ENCODE measurements at places on chromosomes 1 and 21. TPM values are rescaled to one million over a fixed set of nuclear protein-coding genes. Genes with fewer than 3 reads are reported as not detected.

GRCh38 chr1:54347955-54348699, 58.1 kb downstream of the SSBP3 start:
- peak; percentile 60 for DNase-seq

GRCh38 chr1:98203466-98203865, 282.6 kb upstream of the DPYD start:
- no peak for DNase-seq

DNA sequence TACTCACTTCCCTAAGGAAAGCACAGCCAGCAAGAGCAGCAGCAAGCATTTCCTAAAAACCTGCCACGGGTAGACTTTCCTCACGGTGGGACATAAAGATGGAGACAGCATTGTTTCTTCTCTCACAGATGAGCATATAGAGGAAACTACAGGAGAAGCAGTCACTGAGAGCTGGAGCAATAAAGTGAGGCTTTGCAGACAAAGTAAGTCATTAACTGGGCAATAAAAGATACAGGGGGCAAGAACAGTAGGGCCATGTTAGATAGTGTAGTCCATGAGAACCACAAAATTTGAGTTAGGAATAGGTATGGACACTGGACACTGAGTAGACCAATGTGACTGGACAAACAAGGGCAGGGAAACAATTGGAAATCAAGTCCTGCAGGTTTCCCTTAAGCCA, 240.1 kb upstream of the NFIA start:
- DNase-seq: no peak

GRCh38 chr1:161978011-161978790, 45.5 kb downstream of the OLFML2B start:
- no peak for DNase-seq

- DNase-seq: peak; percentile 69
These were observed 722 bp downstream of the TUT4 start for GRCh38 chr1:52552236-52552504.

DNA sequence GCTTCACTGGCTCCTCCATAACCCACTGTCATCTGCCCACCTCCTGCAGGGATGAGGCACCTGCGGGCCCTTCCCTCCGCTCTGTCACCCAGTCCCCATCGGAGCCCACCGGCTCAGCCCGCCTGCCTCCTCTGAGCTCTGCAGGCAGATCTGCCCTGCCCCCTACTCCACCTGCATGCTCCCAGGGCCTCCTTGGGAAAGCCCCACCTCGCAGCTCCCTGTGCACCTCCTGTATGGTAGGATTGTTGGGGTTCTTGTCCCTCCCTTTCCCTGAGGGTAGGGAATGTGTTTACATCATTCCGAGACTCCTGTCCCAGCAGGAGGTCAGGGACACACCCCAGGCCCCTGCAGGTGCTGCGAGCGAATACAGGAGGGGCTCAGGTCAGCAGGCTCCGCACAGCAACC, 50.5 kb downstream of the SIK1 start:
- no peak for DNase-seq

DNA sequence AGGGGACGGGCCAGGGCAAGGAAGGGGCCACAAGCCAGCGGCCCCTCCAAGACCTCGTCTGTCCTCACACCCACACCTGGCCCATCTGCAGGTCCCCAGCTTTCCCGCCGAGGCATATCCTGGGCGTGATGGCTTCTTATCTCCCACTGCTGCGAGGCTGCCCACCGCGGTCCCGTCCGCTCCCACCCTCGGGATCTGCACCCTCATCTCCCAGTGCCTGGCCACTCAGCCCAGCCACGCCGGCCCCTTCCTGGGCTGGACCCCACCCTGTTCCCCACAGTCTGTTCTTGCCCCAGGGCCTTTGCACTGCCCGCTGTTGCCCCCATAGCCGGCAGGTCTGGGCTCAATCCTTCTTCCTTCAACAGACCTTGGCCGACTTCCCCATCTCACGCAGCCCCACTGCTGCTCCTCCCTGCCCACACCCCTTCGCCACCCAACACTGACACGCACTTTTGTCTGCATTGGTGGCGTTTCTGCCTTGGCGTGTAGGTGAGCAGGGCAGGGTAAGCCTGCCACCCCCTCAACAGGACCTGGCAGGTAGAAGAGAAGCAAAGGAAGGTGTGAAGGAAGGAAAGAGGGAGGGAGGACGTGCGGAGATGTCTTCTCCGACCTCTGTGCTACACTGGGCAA, 4.4 kb upstream of the TTC34 start:
- no peak for DNase-seq

- no peak for DNase-seq
These were observed 16.3 kb downstream of the DPYD start for GRCh38 chr1:97904534-97904933.

DNA sequence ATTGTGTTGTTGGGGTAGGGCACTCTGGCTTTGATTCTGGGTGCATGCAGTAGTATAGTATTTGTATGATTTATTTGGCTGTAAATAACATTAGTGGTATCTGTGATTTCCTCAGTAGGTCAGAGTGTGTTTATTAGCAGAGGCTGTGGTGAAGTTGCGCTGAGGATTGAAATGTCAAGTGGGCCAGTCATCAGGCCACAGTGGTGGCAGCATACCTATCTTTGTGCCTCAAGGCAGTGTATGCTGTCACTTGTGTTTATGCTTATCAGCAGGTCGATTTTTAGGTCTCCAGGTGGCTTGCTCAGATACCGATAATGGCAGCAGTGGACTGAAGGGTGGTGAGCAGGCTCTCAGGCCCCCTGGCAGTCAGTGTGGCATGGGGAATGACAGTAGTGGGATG, 11.3 kb downstream of the LY9 start:
- no peak for DNase-seq

DNA sequence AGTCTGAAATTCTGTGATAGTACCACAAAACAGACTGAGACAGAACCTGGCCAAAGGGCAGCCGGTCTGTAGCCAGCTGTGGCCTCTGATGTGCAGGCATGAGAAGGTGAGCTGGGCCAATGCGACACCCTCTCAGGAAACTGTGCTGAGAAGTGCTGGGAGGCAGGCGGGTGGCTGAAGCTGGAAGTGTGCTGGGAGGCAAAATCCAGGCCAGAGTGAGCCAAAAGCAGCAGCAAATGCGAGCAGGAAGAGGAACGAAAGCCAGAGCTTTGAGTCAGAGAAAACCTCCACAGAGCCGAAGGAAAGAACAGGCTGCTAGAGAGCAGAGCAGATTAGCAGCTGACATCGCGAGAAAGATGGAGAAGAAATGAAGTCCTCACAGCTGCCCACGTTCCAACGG, 10.2 kb upstream of the ATP13A2 start:
- DNase-seq: no peak

DNA sequence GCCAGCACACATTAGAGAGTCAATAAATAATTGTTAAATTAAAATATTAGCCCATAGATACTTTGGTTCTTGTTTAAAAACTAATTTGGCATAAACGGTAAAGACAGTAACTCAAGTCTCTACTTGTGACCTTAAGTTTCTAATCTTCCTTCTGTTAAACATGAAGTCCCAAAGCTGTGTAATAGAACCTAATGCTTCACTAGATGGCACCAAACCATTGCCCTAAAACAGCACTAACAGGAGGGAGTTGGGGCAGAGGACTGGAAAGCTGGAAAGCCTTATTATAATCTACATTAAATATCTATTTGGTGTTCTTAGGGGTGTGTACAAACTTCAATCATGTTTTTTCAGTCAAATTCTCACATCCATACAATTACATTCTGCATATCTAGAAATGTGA, 176.7 kb downstream of the OLFM3 start:
- no peak for DNase-seq

GRCh38 chr1:6869545-6869944, 84.3 kb downstream of the CAMTA1 start:
- DNase-seq: no peak

GRCh38 chr1:12464598-12465056, 153.4 kb downstream of the DHRS3 start:
- no peak for DNase-seq

GRCh38 chr1:30596470-30596869, 126.9 kb downstream of the MATN1 start:
- DNase-seq: no peak

GRCh38 chr1:186474208-186474607, 13.3 kb upstream of the PDC start:
- DNase-seq: no peak

- no peak for DNase-seq
These were observed 73.1 kb upstream of the LPGAT1 start for GRCh38 chr1:211903490-211904245.

- DNase-seq: no peak
These were observed 9.9 kb downstream of the TOR1AIP2 start for GRCh38 chr1:179867493-179868330.

DNA sequence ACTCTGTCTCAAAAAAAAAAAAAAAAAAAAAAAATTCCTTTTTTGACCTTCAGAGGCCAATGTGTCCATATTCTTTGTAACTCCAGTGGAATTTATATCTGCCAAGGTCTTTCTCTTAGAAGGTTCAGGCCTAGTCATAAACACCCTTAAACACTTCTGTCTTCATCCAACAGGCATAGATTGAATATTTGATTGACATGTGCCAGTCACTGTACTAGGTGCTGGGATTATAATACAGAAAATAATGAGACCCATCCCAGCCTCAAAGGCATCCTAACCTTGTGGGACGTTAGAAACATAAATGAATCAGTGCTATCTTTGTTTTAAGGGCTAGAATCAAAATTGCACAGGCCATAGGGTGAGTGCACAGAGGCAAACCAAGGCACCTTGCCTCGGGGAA, 62.9 kb upstream of the SERBP1 start:
- DNase-seq: no peak

- no peak for DNase-seq
These were observed 5.8 kb downstream of the MYCL start for GRCh38 chr1:39895731-39896480.

GRCh38 chr1:227880342-227880924, 65.0 kb downstream of the PRSS38 start:
- no peak for DNase-seq

GRCh38 chr1:166190400-166190799, 23.6 kb upstream of the FAM78B start:
- no peak for DNase-seq

RGS13 gene
- not detected for total RNA-seq

MPC2 gene
- 158 TPM for total RNA-seq

RUSC1 gene
- 8.5 TPM for total RNA-seq

HPCA gene
- total RNA-seq: not detected

ALPL gene
- total RNA-seq: 29.3 TPM

CCNL2 gene
- total RNA-seq: 127 TPM

CLEC20A gene
- total RNA-seq: not detected

HNRNPCL1 gene
- total RNA-seq: not detected

PFKL gene
- 97.6 TPM for total RNA-seq

OR2T33 gene
- not detected for total RNA-seq

SCYL3 gene
- total RNA-seq: 7.5 TPM

OR2T8 gene
- not detected for total RNA-seq

CYP4Z1 gene
- 0.55 TPM for total RNA-seq

TCP10L gene
- total RNA-seq: 4.1 TPM

FCRL5 gene
- 0.05 TPM for total RNA-seq

All from left lobe of liver (tissue), 2 donors.